ENCODE measurements at places on chromosomes 2 and 18. TPM values are rescaled to one million over a fixed set of nuclear protein-coding genes. Genes with fewer than 3 reads are reported as not detected.

The KLHL14 gene
- 0.07 TPM for total RNA-seq

DNA sequence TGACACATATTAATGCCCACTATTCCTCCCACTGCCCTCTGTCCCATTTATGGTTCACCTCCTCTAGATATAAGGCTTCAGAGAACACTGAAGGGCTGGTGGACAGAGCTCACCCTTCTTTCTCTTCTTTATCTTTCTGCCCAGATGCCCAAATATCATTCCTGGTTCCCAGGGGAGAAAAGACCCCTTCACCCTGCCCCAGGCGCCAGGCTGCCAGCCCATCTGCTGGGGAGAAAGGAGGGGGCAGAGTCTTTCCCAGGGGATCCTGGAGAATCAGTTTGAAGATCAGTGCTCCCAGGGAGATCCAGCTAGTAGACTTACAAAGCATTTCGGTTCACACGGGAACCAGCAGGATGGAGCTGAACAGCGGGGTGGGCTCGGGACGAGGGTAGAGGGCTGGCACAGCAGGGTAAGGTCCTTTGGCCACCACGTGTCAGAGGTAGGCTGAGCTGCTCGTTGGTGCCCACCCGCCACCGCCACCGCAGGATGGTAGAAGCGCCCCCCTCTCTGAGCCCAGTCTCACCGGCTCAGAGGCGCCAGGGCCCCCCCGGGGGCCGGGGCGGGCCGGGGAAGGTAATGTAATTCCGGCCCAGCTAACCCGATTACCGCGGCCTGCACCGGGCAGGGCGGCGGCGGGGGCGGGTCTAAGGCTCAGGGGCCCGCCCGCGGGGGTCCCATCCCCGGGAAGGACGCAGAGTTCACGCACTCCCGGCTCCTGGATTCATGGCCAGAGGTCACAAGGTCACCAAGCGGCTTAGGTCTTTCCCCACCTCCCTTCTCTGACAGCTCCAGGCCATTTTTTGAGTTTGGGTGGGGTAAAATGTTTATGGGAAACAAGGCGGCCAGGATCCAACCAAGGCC lies 1.3 kb upstream of the TLX2 start:
- DNase-seq, result no peak

The SPR gene
- 55.8 TPM for total RNA-seq

GRCh38 chr2:181139831-181140230 lies 159.4 kb downstream of the UBE2E3 start:
- no peak for DNase-seq

DNA sequence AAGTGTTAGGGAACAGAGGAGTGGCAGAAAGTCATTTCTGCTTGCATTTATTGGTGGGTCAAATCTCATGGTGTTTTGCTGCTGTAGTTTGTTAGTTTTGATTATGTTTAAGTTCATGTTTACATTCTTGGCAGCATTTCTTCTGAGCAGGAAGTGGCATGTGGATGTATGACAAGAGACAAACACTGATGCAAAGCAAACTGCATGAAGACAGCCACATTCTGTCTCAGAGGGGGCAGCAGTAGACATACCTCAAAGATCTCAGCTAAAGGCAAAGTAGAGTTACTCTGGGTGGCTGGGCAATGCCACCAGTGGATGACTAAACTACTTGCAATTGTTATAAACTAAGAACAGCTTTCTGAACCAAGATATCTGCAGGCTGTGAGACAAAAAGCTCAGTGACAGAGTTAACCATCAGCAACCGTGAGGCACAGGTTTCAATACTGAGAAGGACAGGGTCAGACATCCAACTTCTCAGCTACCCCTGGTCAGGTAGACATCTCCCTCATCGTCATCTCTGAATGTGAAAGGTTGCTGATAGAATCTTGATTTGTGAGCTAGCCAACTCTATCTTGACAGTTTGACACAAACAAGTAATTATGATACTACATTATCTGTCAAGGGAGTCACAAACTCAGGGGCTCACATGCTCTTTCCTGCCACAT lies 16.4 kb downstream of the GALNT3 start:
- no peak for DNase-seq

DNA sequence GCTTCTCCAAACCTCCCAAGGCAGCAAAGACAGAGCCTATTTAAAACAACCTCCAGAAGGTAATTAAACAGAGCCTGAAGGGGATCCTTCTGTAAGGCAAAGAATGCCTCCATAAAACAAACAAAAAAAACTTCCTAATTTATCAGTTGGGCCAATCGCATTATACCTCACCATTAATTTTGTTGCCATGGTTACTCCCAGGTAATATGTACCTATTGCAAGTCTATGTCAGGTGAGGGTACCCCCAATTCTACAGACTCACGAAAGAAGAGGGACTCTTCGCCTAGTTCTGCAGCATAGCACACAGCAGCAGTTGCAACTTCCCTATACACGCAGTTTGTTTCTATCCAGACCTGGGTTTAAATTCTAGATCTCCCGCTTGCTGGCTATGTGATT lies 38.8 kb downstream of the SFXN5 start:
- no peak for DNase-seq

DNA sequence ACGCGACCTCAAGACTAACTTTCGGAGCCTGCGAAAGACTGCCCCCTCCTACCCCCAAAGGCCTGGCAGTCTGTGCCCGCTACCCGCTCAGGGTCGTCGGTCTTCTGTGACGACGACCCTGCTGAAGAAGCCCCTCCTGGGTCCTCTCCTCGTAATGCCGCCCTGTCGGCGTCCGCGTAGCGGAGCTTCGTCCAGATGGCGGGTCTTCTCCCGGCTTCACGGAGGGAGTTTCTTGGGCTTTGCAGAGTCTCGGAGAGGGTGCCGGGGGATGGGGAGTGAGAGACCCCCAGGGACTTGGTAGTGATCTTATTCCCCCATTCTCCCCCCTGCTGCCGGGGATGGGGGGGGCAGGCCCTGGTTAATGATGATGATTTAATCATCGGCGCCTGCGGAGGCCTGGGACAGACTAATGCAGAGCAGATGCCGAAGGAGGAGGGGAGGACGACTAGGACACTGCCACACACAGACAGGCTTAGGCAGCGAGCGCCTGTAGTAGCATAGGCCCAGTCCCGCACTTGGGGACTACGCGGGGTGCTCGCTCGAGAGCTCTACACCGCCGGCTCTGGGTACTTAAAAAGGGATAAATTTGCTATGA lies 528 bp upstream of the PCGF1 start:
- DNase-seq, result no peak

The NT5DC4 gene
- not detected for total RNA-seq

The COX5B gene
- total RNA-seq, result 1,390 TPM

The ANKRD30B gene
- total RNA-seq, result not detected

DNA sequence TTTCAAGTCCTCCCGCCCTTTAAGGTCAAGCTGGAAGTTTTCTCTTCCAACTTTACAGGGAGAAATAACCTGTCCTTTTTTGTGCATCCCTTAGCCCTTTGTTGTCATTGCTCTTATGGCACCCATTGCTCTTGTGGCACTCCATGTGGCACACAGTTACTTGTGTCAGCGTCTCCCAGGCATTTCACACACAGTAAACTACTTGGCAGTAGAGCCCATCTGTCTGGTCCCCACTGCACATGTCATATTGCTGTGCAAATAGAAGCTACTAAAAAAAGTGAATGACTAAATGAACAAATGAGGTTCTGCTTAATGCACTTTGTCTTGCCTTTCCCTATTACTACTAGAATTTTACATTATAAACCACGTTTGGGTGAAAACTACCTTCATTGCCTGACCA lies 149.3 kb downstream of the EML6 start:
- DNase-seq, result no peak

The TRAPPC8 gene
- 31.4 TPM for total RNA-seq

The PDCD1 gene
- total RNA-seq, result 1.4 TPM

GRCh38 chr2:125979886-125980285 lies 676.1 kb upstream of the GYPC start:
- DNase-seq, result no peak

The GAL3ST2 gene
- total RNA-seq, result not detected

GRCh38 chr18:34222307-34223163 lies 2.2 kb downstream of the NOL4 start:
- DNase-seq, result peak; percentile 43

DNA sequence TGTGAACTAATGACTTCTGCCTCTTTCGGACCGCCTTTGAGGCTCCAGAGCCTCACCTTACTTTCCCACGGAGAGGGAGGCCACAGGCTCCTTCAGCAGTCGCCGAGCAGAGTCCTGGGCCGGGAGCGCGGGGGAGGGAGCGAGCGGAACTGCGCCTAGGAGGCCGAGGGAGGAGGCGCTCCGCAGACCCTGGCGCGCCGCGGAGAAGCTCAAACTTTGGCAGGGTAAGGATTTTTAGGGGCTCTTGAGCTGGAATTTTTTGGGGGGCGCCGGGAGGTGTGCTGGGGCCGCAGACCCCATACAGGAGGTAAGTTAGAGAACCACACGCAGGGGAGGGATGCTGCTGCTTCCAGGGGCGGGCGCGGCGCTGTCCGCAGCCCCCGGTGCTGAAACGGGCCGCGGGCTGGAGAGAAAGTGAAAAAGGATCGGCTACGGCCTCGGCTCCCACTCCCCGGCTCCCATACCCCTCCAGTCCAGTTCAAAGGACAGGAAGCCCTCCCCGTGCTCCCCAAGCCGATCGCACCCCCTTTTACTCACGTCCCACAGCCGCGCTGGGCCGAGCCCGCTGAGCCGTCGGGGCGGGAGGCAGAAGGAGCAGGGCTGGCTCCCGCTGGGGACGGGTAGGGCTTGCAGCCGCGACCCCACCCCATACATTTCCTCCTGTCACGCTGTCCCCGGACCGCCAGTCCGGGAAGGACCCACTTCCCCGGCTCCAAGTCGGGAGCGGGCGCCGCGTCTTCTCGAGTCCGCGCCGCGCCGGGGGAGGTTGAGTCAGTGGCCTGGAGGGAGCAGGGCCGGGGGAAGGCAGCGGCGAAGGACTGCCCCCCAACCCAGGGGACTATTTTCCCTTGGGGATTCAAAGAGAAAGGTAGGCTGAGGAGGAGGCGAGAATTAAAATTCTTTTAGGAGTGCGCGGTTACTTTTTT lies at the start of gene CNGA3:
Gene CNGA3, plus strand, starts transcription at position 146 of the 926 bp plus-strand sequence. CDS start 23,520 bp downstream, outside the sequence.
- DNase-seq, result peak; percentile 47

- no peak for DNase-seq
These were observed 142.7 kb upstream of the NRP2 start for GRCh38 chr2:205539603-205540002.

- DNase-seq, result no peak
These were observed 171.4 kb upstream of the ALPP start for GRCh38 chr2:232207174-232207573.

- no peak for DNase-seq
These were observed 702 bp downstream of the OLA1 start for GRCh38 chr2:174247474-174248186.
